ENCODE measurements at places on chromosomes 1 and 21. TPM values are rescaled to one million over a fixed set of nuclear protein-coding genes. Genes with fewer than 3 reads are reported as not detected.

The PDE9A gene
- total RNA-seq = 15.3 TPM

DNA sequence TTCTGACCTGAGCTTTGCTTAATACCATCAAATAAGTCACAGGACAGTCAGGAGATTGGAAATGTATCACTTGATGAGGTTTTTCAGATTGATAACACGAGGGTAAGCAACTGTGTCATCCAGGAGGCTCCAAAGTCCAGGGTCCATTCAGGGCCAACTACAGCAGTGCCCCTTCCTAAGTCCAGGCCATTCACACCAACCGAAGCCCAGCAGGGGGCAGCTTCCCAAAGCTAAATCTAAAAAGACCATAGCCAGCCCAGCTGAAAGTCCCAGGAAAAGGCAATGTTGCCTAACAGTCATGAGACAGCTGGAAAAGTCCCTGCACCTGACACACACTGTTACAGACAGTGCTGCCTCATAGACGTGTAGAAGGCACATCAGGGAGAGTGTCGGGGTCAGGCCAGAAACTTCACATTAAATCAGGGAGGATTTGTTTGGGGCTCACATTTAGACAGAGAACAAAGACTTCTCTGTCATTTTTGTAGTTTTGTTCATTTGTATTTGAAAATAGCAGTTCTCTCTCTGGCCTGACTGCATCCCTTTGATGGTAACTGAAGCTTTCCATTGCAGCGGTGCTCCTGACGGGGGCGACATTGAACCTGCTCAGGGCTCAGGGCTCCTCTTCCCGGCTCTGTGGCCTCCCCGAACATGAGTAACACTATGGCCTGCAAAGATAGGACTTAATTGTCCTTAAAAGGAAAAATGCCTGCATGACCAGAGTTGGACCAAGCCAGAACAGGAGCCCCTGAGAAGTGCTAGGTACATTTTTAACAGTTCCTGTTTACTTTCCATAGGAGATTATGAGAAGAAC is 200.4 kb downstream of the NRIP1 start:
- peak; percentile 79 for DNase-seq

The LAPTM5 gene
- total RNA-seq = 424 TPM

DNA sequence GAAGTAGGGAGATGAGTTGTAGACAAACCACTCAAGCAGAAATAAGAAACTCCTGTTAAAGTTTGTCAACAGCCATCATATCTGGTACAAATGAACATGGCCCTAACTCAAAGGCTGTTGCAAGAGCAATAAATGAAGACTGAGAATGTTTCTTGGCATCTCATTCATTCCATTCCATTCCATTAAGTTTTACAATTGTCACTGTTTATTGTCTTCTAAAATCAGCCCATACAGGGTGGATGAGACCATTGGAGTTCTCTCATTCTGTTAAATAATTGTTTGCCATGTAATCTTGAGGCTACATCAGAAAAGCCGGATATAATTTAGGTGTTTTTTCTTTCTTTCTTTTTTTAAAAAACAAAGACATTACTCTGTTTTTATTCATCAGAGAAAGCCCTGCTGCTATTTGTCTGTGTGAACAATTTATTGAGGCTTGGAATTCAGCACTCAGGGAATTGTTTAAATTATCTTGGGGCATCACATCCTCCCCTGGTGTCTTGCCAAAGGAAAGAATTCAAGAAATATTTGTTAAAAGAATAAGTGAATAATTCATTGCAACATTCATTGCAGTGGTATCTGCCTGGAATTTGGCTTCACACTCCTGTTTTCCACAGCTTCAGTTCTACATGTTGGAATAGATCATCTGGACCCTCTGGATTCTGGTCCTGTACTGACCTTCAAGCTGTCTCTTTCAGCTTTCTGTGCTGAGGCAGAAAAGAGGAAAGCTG is 604.5 kb downstream of the PLPP3 start:
- no peak for DNase-seq

GRCh38 chr1:186155594-186155993 is 219.5 kb downstream of the TPR start:
- DNase-seq = no peak

- DNase-seq = peak; percentile 63
Observed at GRCh38 chr1:228149406-228150119, at the start of gene GJC2. Gene GJC2 (plus strand): TSS chr1:228149930. CDS start chr1:228157759, 7,829 bp downstream.

Measured in upper lobe of right lung (tissue), 1 donor.